K562 (cell line): ENCODE measurements at places on chromosomes 3 and 15.

GRCh38 chr15:91921188-91921842 is 67.8 kb downstream of the SLCO3A1 start:
- no peak for DNase-seq

GRCh38 chr3:55406696-55407425 is 80.2 kb downstream of the WNT5A start:
- no peak for DNase-seq

DNA sequence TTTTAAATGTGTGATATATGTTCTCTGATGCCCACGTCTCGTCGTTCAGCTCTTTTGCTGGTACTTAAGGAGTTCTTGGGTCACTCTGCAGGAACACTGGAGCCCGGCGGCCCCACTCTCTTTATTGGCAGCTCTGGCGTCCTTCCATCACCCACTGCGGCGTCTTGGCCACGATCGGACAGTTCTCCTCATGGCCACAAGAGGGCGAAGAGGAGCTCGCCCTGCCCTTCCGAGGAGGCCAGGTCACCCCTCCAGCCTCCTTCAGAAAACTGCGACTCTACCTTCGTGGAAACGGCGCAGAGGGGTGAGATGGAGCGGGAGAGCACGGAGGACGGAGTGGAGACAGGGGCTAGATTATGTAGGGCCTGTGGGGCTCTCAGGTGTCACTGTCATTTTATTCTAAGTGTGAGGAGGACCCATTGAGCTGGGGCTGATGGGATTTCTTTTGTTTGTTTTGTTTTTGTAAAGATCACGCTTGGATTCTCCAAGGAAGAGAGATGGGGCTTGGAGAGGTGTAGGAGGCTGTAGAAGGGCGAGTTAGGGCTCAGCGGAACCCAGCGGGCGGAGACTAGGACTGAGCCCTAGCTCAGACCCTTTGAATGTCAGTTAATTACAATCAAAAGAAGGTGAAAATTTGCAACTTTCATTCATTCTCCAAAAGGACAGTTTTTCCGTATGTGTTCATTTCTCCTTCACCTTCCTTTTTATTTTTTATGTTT is 28.0 kb upstream of the GABRA5 start:
- DNase-seq: peak; percentile 64

DNA sequence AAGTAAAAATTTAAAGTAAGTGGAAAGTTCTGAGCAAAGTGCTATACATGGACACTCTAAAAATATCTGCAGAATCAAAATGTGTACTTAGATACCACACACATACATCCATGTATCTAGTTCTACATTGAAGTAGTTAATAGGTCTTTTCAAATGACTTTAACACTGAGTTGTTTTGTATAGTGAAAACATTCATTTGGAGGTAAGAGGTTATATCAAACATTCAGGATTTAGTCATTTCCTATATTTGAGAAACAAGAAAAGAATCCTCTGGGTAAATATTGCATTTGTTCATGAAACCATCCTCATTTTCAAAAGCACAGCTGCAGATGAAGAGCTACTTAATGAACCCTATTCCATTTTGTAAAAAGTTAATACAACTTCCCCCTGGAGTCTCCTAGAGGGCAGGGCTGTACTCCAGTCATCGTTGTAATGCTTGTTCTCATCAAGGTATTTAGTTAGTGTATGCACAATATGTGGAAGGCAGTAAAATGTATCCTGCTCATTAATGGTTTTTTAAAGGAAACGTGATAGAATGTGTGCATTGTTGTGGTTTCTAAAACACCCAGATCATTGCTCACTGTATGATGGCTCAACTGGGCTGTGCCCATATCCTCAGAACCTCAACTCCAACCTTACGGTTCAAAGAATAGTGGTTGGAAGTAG is 26.2 kb downstream of the ARPP21 start:
- DNase-seq: no peak

- DNase-seq: no peak
Measured at GRCh38 chr15:89433686-89434085, 62.7 kb downstream of the RHCG start.

DNA sequence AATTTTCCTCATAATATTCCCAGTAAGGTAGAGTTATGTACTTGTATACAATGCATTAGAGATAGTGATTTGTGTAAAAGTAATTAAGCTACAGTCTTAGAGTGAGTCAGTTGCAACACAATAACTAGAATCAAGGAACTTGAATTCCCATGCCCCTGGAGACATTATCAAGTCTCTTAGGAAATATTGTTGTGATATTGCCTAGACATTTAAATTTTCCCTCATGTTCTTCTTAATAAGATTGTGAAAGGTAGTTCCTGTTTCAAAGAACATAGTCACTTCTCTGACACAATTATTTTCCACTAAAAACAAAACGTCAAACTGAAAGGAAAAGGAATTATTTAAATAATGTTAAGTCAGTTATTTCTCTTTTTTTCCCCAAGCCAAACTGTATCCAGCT is 13.0 kb upstream of the ATP1B3 start:
- no peak for DNase-seq

DNA sequence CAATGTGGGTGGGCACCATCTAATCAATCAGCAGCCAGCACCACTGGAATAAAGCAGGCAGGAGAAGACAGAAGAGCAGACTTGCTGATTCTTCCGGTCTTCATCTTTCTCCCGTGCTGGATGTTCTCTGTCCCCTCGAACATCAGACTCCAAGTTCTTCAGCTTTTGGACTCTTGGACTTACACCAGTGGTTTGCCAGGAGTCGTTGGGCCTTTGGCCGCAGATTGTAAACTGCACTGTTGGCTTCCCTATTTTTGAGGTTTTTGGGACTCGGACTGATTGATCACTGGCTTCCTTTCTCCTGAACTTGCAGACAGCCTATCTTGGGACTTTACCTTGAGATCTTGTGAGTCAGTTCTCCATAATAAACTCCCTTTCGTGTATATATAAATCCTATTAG is 292.8 kb downstream of the BCHE start:
- no peak for DNase-seq

GRCh38 chr3:124657138-124657537 is 73.1 kb upstream of the UMPS start:
- no peak for DNase-seq

GRCh38 chr15:77753281-77753873 is 120.7 kb upstream of the LINGO1 start:
- peak; percentile 64 for DNase-seq

DNA sequence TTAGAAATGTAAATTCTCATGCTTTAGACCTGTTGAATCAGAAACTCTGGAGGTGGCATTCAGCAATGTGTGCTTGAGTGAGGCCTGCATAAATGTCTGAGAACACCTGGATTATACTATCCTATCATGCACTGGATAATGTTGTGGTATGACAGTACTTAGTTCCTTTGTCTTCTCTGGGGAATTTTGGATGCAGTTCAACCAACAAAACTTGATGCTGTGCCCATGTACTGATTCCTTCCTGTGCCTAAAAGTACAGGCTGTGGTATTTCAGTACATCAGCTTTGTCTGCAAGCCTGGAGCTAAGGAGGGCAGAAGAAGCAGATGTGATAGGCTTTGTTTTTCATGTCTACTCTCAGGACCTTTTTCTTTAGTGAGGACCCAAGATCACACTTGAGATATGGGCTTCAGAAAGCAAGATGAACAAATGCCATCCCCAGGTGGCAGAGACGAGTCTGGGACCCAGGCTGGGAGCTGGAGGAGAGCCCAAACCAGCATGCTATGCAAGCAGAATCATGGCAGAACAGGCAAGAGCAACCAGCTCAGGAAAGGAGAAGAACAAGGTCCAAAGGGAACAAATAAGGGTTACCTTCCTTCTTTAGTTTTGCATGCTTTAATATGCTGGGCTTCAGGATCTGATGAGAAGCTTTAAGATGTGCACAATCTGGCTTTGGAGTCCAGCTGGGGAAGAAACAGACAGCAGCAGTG is 124.7 kb downstream of the MYRIP start:
- no peak for DNase-seq
